Inflammatory macrophage treated with lipopolysaccharide for 4 hours (primary cell): ENCODE measurements at places on chromosomes 11 and 22.

GRCh38 chr11:7964873-7965272 is 374 bp downstream of the NLRP10 start:
- DNase-seq = no peak

DNA sequence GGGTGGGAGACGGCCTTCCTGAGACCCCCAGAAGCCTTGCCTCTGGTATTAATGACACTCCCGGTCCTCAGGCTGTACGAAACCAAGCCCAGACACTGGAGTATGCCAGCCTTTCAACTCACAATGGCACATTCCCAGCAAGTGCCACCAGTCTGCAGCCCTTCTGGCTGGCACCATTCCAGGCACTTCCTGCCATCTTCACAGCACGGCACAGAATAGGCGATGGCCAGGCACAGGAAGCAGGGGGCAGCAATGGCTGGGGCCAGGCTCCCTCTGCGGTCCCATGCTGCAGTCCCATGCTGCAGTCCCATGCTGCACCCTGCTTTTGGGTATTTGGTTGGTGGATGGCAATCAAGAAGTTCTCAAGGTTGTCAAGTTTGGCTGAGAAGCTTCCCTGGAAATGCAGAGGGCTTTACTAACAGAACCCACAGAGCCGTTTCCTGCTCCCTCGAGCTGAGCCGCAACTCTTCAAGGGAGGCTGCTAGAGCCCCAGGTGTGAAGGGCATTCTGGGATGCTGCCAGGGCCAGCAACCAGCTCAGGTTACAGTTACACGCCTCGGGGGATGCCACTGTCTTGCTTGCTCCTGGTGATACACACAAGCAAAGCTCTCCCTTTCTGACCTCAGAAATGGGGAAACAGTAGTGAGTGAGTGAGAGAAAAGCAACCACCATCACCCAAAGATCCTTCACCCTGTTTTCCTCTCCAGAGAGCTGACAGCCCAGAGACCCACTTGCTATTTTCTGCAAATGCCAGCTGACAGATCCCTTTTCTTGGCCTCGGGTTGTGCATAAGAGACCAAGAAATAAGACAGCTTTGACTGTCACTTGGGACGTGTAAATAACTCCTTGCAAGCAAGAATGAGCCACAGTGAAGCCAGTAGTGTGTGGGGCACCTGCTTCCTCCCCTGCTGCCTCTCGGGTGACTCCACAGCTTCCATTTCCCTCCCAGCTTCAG is 23.9 kb downstream of the LRFN4 start:
- DNase-seq = no peak

DNA sequence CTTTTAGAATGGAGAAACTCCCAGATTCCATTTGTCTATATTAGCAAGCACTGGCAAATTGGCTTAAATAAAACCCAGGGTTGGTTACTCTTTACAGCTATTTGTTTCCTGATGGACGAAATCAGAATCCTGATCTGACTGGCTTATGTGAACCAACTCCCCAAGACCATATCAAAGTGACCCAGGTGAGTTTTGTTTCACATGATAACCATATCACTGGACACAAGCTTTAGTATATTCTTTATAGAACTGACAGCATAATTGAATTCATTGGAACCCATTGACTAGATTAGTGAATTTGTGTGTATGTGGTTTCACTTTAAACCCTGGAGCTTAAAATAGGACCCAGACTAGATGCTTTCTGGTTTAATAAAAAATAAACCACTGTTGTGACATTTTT is 39.3 kb downstream of the MCAM start:
- no peak for DNase-seq

DNA sequence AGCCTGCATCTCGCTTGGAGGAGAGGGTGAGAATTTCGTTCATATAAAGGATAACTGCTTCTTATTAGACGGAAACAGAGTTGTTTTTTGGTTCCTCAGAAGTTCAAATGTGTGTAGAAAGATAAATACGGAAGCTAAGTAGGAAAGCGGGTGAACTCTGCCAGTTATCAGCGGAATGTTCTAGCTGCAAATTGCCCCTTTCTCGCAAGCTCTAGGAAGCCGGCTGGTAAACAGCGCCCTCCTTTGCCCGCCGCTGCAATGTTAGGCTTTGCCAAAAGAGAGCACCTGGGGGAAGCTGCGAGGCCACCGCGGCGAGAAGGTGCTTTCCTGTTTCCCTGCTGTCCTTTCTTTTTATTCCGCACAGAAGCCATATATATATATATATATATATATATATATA is 67.0 kb downstream of the IGLL5 start:
- DNase-seq = peak; percentile 26

GRCh38 chr11:109644152-109644551 is 222.2 kb downstream of the C11orf87 start:
- DNase-seq = no peak

DNA sequence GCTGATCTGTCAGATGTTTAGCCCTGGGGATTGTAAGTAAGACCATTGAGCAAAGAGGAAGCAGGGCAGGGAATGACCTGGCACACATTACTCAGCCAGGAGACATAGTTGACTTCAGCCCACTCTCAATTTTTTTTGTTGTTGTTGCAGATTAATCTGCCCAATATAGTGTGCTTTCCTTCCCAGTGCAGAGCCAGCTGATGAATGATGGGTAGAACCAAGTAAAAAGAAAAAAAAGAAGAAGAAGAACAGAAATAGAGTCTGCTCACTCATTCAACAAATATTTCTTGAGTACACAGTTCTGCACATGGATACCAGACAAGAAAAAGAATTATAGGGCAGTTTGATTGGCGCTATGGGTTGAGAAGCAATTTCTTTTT is 292.7 kb downstream of the ETS1 start:
- DNase-seq = peak; percentile 14

GRCh38 chr22:46449116-46449691 is 88.2 kb downstream of the CELSR1 start:
- no peak for DNase-seq

DNA sequence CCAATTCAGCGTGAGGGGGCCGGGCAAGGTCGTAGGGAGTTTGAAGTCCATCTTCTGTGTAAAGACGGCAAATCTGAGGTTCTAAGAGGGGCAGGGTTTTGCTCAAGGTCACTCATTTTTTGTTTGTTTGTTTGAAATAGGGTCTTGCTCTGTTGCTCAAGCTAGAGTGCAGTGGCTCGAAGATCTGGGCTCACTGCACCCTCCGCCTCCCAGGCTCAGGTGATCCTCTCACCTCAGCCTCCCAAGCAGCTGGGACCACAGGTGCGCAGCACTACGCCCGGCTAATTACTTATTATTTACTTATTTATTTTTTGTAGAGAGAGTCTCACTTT is 355 bp upstream of the AP1B1 start:
- DNase-seq = no peak

DNA sequence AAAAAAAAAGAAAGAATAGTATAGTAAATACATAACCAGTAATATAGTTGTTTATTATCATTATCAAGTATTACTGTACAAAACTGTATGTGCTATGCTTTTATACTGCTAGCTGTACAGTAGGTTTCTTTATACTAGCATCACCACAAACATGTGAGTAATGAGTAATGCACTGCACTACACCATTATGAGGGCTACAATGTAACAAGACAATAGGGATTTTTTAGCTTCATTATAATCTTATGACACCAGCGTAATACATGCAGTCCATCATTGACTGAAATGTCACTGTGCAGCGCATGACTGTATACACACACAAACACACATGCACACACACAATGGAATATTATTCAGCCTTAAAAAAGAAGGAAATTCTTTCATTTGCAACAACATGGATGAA is 111.5 kb upstream of the ZBED5 start:
- DNase-seq = peak; percentile 44

DNA sequence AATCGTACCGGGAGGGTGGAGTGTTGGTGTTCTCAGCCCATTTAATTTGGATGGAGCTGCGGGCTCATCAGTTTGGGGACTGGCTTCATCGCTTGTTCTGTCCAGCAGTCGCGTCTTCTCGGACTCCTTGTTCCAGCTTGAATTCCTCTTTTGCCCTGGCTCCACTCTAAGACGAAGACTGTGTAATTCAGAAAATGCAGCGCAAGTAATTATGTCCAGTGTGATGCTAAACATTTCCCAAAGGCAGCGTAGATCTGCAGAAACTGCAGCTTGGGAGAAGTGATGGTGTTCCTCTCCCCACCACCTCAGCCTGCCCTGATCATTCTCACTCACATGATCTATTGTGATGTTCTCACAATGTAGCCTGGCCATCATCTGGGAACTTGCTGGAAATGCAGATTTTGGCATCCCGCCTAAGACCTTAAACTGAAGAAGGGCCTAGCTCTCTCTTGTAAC is 666 bp downstream of the SLC25A18 start:
- DNase-seq = no peak

DNA sequence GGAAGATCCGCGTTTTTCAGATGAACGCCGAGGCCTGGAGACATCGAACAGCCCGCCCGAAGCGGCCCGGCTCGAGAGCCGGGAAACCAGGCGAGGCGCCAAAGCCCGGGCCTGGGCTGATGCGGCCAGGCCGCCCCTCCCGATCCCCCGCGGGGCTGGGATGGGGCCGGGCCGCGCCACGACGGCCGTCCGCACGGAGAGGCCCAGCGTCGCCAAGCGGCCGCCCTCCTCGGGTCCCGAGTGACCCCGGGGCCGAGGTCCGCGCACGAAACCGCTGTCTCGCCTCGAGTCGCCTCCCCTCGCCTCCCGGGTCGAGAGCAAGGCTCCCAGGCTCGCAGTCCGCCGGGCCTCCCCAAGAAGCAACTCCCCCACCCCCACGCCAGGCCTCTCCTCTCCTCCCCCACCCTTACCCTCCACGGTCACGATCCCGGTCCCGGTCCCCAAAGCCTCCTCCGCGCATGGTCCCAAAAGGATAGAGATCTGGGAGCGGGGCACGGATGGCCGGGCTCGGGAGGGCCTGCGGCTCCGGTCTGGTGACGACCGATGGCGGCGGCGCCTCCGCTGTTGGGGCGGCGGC is 482 bp downstream of the DDX17 start:
- peak; percentile 46 for DNase-seq

GRCh38 chr11:122486793-122487495 is 168.6 kb upstream of the UBASH3B start:
- DNase-seq = peak; percentile 1

- DNase-seq = no peak
These were observed 58.9 kb upstream of the MYEOV start for GRCh38 chr11:69234740-69235710.

DNA sequence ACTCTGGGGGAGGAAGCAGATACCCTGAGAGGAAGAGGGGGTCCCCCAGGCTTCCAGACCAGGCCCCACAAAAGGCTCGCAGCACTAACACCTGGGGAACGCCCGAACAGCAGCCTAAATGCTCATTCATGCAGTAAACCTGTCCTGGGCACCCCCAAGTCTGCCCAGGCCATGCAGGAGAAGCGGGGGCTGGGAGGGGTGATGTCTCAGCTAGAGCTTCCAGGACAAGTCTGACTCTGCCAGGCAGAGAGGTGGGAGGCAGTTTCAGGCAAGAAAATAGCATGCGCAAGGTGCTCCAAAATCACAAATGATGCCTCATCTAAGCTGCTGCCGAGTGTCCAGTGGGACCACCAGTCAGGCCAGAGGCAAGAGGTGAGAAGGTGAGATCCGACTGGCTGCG is 14.6 kb downstream of the CABP7 start:
- DNase-seq = no peak

- DNase-seq = no peak
These were observed 116.4 kb downstream of the STIM1 start for GRCh38 chr11:3971756-3972404.

GRCh38 chr11:32526760-32527159 is 56.9 kb upstream of the EIF3M start:
- DNase-seq = no peak

- DNase-seq = no peak
These were observed 41.4 kb downstream of the ZNF280B start for GRCh38 chr22:22467112-22467511.

DNA sequence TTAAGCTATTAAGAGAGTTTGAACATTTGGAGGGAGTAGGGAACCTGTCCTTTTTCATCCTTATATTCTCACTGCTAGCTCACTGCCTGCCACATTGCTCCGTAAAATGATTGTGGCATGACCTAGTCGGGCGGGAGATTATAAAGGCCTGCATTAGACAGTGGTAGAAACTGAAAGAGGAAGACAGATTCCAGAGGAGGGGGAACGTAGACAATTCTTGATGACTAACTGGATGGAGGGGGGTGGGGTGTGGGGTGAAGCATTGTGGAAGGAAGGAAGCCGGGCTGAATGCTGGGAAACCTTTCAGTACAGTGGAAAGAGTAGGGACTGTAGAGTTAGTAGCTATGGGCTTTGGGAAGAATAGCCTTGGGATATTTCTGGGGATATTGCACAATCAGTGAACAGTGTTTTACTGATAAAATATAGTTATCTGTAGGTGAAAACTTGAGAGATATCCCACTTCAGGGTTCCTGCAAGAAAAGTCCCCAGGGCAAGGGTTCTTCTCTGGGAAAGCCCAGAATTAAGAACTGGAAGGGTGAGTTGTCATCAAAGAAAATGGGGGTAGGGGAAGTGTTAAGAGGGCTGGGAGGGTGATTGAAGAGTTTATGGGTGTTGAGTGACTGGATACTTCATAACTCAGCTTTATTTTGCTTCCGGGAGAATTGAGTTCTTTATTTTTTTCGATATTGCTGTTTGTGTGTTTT is 2.1 kb downstream of the MED15 start:
- peak; percentile 95 for DNase-seq

- no peak for DNase-seq
These were observed 169.8 kb downstream of the SPON1 start for GRCh38 chr11:14132312-14132711.

- DNase-seq = no peak
These were observed 12.3 kb downstream of the LRRC32 start for GRCh38 chr11:76658231-76658630.

- no peak for DNase-seq
These were observed 406.7 kb downstream of the TBC1D22A start for GRCh38 chr22:47168900-47169800.

GRCh38 chr11:119752946-119753345 is 23.9 kb upstream of the NECTIN1 start:
- no peak for DNase-seq

GRCh38 chr11:1838426-1839144 is at the start of gene TNNI2:
TSS of gene TNNI2 (plus strand) at chr11:1838981. CDS start at chr11:1839697, 716 bp downstream.
- DNase-seq = no peak

DNA sequence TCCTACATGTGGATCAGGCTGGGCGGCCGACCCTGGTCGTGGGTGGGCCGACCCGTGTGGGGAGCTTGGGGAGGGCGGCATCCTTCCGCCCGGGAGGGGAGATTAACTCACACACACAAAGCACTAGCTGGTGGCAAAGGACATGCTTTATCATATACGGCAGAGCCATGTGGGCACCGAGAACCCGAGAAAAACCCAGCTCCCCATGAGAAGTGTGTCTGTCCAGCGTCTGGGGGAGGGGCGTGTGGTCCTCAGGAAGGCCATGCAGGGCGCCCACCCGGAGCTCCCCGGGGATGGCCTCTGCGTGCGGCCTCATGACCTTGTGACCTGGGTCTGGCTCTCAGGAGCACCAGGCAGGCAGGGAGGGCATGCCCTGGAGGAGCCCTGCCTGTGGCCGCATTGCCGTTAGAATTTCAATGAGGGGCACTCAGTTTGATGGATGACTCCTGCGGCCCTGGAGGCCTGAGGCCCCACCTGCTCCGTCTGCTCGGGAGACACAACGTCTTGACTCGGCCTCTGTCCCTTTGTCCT is 39.4 kb upstream of the TOLLIP start:
- no peak for DNase-seq

GRCh38 chr11:126281666-126282175 is 1.2 kb upstream of the TIRAP start:
- no peak for DNase-seq
